Activated T-cell treated with anti-CD3 and anti-CD28 coated beads for 1 hour (primary cell): ENCODE measurements at places on chromosomes 7 and 10.

GRCh38 chr10:104322416-104322782, 15.9 kb downstream of the ITPRIP start:
- DNase-seq: no peak

- DNase-seq: peak; percentile 74
Measured at GRCh38 chr10:112314822-112315474, 31.7 kb downstream of the TECTB start.

DNA sequence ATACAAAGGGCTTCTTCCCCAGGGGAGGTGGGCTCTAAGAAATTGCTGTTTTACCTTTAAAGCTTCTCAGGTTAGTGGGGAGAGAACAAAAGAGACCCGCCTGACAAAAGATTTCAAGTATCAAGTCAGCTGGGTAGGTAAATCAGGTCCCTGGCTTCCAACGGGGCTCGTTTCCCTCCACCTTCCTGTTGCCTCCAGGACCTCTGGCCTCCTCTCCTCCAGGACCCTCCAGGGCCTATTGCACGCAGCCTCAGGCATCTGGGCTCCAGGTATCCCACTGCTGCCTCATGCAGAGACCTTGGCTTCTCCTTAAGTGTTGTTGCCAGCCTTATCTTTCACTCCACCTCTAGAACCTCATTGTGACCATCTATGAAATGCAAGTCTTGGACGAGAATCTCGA, 2.9 kb downstream of the BNIP3 start:
- DNase-seq: no peak

DNA sequence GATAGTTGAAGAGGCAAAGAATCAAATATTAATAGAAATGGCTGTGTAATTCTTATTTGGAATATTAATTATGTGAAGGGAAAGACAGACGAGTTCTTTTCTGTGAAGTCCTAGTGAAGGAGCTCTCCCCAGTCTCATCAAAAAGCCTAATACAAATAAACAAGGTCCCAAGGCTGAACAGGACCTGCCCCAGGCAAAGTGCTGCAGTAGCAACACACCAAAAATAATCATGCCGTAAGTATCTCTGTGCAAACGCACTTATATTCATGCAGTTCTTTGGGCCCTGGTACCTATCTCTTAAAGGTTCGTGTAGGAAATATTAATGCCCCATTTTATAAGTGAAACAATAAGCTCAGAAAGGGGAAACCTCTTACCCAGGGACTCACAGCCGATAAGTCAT, 12.2 kb upstream of the CHST15 start:
- DNase-seq: no peak

DNA sequence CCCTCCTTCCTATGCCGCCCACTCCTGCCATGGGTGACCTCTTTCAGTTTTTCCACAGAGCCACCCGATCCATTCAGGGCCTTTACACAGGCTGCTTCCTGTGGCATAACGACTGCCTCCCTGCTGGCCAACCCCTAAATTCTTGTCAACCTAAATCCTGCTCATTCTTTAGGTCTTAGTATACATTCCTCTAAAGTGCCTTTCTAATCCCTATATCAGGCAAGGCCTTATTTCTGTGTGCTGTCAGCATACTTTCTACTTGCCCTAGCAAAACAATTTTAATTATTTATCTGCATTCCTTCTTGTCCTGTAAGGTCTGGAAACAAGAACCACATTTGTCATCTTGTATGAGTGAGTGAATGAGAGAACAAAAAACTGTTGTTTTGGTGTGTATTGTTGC, 132.4 kb downstream of the DNAH11 start:
- no peak for DNase-seq

- no peak for DNase-seq
Measured at GRCh38 chr10:7153750-7154149, 257.1 kb downstream of the SFMBT2 start.

DNA sequence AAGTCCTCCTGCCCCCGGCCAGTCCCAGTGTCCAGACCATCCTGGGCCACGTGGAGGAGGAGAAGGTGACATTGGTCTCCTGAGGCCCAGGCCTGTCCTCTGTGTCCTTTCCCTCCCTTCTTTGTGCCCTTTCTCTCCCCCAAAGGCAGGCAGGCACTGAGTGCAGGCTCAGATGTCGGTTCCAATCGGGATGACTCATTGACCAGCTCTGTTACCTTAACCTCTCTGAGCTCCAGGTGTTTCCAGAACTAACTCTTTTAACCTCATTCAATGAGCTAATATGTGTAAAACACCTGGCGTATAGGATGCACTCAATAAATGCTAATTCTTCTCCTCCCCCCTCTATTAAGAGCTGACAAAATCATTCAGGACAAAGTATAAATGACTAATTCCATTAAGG, 25.7 kb downstream of the MACROH2A2 start:
- no peak for DNase-seq

DNA sequence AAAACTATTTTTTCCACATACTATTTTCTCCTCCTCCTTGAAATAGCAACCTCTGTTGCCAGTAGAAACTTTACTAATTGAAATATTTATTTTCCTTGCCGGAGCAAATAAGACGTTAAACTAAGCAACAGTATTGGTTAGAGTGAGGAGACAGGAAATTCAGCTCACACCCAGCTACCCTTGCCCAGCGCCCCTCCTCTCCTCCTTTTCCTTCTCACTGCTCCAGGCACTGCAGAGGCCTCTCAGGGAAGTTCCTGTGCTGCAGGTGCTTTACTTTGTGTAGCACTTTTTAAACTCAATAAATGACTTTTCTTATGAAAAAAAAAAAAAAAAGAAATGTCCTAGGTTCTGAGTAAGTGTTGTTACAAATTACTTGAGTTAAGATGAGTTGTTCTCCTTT, 134.0 kb downstream of the SEMA3E start:
- DNase-seq: no peak

GRCh38 chr10:121307411-121307980, 290.7 kb downstream of the FGFR2 start:
- DNase-seq: no peak

- DNase-seq: no peak
Measured at GRCh38 chr7:33880787-33881186, 24.6 kb upstream of the BMPER start.

DNA sequence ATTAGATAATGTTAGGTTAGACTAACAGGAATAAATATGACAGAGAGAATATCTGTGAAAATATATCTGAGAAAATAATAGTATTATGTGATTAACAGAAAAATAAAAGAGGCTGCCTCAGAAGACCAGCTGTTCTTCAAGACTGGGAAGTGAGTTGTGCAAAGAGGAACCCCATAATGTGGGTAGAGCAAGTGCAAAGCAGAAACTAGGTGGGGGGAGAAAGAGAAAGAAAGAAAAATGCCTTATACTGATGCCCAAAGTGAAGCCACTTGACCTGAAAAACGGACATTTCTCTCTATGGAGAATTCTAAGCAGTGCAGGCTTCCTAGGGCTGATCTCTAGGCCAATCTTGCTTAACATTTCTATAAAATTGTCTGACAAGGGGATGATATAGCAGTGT, 3.8 kb downstream of the NEBL start:
- DNase-seq: no peak

- no peak for DNase-seq
Measured at GRCh38 chr7:35875292-35875691, 74.4 kb downstream of the SEPTIN7 start.

GRCh38 chr7:32075612-32076011, 5.4 kb upstream of the PDE1C start:
- DNase-seq: no peak

GRCh38 chr10:27504808-27505460, 830 bp downstream of the RAB18 start:
- no peak for DNase-seq

DNA sequence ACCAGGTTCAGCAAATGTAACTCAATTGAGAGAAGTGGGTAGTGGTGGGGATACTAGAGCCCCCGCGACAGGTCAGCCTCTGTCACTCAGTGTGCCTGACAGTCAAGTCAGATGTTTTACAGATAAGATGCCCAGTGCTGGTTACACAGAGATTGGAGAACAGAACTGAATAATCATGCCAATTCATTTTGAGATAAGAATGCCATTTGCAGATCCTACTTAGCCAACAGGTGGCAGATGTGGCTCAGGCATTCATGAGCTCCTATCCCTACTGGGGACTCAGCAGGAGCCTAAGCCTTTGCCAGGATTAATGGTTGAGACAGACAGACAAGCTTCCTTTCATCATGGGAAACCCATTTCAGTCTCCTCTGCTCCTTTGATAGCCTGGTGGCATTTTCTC, 137.8 kb downstream of the MAPK8 start:
- DNase-seq: no peak

- DNase-seq: no peak
Measured at GRCh38 chr10:86203162-86203905, 163.3 kb downstream of the GRID1 start.

DNA sequence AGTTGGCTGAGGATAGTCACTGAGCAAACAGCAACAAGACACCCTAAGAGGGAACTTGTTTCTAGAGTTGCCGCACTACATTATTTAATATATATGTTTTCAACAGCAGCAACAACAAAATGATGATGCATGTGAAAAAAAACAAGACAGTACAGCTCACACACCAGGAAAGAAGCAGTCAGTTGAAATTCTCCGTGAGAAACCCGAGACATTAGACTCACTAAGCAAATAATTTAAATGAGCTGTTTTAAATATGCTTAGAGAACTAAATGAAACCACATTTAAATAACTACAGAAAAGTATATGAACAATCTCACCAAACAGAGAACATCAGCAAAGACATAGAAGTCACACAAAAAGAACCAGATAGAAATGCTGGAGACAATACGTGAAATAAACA, 426.3 kb upstream of the PFKP start:
- no peak for DNase-seq

GRCh38 chr7:4074407-4074806, 607.7 kb upstream of the FOXK1 start:
- no peak for DNase-seq

DNA sequence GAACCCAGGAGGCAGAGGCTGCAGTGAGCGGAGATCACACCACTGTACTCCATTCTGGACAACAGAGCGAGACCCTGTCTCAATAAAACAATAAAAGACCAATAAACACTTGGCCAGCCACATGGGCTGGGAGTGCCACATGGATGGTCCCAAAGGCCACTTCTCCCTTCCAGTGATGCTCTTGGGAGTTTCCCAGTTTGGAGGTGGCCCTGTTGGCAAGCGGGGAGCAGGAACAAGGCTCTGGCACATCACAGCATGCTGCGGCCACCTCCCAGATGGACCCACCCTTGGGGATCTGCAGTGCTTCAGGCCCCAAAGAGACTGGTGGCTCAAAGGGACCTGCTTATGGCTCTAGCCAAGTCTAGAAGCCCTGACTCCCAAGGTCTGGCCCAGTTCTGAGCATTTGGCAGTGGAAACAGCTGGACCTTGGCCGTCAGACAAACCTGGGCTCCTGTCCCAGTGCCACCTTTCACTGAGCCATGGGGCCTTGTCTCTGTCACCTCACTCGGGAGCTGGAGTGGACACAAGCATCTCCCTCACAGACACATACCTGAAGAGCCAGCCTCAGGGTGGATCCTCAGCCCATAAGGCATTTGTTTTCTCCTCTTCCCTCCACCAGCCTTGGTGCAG, 91.7 kb downstream of the COL13A1 start:
- no peak for DNase-seq
